NCI-H526 (cell line): ENCODE measurements at places on chromosomes 4 and X.

- DNase-seq = no peak
Measured at GRCh38 chr4:111480510-111480909, 664.7 kb upstream of the FAM241A start.

DNA sequence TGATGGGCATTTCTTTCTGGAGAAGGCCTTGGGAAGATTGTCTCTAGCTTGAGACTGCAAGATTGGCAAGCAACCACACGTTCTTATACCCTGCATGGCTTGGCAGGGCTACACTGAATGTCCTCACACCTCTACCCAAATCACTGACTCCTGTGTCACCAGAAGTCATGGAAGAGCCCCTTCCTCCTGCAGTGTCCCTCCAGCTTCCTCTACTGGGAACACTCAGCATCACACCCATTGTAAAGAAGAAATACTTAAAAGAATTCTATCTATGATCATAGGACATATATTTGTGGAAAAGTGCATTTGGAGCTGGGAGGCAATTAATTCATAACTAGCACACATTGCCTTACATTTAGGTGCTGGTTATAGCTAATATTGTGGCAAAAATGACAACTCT is 113.1 kb downstream of the CCSER1 start:
- DNase-seq = no peak

DNA sequence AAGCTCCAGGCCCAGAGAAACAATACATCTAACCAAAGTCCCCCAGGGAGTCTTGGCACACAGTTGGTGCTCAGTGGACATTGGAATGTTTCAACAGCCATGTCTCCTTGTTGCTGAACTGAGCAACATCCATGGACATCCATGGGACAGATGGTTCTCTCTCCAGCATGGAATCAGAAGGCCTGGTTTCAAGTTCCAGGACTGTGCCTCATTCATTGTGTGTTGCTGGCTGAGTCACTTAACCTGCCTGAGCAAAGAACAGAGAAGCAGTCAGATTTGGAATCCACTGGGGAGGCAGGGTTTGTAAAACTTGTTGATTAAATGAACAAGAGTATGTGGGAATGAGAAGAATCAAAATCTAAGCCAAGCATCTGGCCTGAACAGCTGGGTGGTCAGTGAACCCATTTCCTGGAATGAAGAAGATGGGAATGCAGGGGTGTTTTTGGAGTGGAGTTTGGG is 147.9 kb downstream of the CHIC2 start:
- no peak for DNase-seq

DNA sequence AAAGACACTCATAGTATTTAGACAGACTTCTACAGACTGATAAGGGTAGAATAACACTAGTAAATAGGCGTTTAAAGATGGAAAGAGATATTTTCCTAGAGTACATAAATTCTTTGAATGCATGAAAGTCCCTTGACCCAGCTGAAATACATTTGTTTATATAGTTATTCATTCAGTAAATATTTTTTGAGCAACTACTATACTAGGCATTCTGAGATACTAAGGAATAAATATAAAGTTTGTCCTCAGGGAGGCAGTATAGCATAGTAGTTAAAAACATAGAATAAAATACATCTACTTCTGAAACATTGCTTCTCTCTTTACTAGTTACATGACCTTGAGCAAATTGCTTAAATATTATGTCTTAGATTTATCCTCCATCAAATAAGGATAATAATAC is 27.4 kb downstream of the HMGN5 start:
- DNase-seq = peak; percentile 23

DNA sequence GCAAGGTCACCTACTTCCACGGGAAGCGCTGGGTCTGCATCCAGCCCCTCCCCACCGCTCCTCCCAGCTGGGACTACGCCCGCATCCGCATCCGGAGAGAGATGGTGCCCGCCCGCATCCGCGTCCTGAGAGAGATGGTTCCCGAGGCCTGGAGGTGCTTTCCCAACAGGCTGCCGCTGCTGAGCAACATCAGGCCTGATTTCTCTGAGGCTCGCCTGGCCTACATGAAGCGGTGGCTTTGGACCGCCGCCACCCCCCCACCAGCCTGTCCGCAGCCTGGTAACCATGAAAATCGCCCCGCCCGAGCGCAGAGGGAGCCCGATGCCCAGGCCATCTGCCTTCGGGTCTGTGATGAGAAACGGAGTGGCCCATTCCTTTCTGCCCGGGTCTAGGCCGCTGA is 18.1 kb downstream of the CLTRN start:
- DNase-seq = no peak

GRCh38 chr4:98501383-98501782 is 157.0 kb downstream of the TSPAN5 start:
- no peak for DNase-seq

- no peak for DNase-seq
Measured at GRCh38 chrX:9668537-9668936, 97.1 kb downstream of the GPR143 start.

GRCh38 chrX:72208126-72208800 is 26.7 kb downstream of the PIN4 start:
- DNase-seq = no peak

DNA sequence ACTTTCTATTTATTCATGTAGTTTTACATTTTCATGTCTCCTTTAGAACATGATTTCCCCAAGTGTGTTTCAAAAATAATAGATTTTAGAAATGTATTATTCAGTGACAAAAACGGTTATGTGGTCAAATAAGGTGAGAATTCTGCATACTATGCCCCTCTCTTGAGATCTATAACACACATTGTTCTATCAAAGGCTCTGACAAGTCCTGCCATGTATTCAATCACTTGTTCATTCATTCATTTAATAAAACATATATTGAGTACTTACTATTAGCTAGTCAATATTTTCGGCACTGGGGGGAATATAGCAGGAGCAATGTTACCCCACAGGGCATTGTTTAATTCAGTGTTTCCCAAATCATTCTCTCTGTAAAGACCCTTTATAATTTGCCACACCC is 58.4 kb upstream of the FGF13 start:
- no peak for DNase-seq
